ENCODE measurements at places on chromosomes 2 and 18.

GRCh38 chr18:55983433-55983832 lies 395.4 kb upstream of the TCF4 start:
- no peak for DNase-seq

DNA sequence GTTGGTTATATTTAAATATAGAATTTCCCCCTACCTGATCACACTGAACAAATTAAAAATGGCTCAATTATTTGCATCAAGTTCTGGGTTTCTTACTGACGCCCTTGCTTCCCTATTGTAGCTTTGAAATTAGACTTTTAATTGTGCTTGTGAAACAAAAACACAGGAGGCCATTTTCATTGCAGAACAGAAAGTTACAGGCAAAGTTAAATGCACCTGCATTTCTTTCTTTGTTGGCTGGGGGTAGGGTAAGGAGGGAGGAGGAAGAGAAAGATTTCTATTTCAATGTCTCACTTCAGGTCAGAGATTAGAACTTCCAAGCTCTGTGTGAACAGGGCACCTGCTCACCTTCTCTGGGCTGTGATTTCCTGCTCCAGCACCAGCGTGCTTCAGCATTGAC lies 199.6 kb downstream of the BCL11A start:
- no peak for DNase-seq

- DNase-seq: no peak
Measured at GRCh38 chr2:1942146-1942545, 197.8 kb upstream of the PXDN start.

- no peak for DNase-seq
Measured at GRCh38 chr2:187900021-187900420, 345.8 kb upstream of the TFPI start.

GRCh38 chr2:205903549-205904129 lies 182.3 kb downstream of the INO80D start:
- no peak for DNase-seq

DNA sequence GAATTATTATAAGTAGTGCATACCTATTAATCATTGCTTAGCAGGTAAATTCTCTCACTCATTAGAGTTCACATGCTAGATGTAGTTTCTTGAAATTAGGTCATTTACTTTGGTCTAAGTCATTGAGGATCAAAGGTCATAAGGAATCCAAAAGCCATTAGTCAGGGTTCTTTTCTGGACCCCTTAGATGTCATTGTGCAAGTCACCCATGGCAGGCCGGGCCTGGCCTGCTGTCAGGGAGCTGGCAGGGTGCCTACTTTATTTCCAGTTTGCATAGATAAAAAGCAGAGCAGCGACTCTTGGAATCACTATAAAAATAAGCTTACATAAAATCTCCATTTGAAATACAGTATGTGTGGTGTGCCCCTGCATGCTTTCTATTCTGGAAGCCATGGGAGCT lies 91.3 kb downstream of the MEIS1 start:
- no peak for DNase-seq

DNA sequence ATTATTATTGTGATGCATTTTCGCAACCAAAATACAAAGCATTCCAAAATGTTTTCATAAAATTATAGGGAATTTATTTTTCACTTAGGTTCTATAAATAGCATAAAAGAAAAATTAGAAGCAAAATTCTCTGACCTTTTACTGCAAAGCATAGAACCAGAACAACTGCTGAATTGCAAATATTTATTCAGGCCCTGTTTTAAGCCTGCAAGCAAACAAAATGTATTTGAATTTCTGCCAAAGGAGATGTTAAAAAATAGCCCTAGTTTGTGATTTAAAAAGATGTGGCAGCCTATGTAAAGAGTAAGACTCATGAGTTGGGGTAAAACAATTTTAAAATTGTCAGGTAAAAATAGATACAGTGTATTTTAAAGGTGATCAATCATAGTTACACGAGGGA lies 138.1 kb downstream of the KCNJ3 start:
- no peak for DNase-seq

- no peak for DNase-seq
Measured at GRCh38 chr2:187971893-187972292, 319.8 kb upstream of the GULP1 start.

DNA sequence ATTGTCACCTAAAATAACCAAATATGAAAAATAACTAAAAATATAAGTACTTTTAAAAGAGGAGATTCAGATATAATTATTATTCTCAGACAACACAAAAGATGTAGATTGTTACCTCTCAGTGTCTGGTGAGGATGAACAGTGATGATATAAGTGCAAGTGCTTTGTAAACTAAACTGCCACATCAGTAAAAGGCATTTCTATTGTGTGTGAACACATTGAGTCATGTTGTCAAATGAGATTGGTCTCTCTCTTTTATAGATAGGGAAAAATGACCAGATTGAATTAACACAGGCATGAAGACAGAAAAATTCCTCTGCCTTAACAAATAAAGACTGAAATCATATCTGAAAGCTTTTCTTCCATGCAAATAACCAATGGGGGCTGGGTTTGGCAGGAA lies 182.4 kb upstream of the TMEFF2 start:
- no peak for DNase-seq

- no peak for DNase-seq
Measured at GRCh38 chr18:34626404-34627136, 83.5 kb upstream of the DTNA start.

GRCh38 chr2:236705295-236706105 lies 135.9 kb downstream of the ACKR3 start:
- DNase-seq: no peak

DNA sequence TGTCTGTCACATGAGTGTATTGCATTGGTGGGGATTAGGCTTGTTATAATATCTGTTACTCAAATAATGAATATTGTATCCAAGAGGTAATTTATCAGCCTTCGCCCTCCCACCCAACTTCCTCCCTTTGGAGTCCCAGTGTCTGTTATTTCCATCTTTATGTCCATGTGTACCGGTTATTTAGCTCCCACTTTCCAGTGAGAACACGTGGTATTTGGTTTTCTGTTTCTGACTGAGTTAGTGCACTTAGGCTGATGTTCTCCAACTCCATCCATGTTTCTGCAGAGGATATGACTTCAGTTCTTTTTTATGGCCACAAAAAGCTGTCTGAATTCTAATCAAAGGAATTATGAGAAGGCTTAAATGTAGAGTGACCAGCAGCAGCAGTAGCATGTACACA lies 104.0 kb upstream of the ARHGAP28 start:
- DNase-seq: no peak

- DNase-seq: no peak
Measured at GRCh38 chr2:68434981-68435380, 32.1 kb downstream of the FBXO48 start.

DNA sequence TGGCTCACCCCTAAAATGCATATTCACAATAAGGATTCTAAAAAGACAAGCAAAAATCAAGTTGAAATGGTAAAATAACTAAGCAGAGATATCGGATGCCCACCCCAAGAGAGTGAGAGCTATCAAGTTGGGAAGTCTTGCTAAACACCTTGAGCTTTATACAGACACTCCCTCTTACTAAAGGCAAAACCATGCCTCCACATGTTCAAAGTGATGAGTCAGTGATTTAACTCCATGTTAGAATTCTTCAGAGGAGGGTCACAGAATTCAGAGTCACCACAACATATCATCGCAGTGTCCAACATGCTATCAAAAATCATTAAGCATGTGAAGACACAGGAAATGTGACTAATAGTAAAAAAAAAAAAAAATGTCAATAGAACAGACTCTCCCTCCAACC lies 20.6 kb upstream of the ST8SIA3 start:
- no peak for DNase-seq

- no peak for DNase-seq
Measured at GRCh38 chr2:211396815-211397214, 840.4 kb downstream of the CPS1 start.

GRCh38 chr18:12001421-12001820 lies 20.1 kb downstream of the IMPA2 start:
- DNase-seq: no peak

DNA sequence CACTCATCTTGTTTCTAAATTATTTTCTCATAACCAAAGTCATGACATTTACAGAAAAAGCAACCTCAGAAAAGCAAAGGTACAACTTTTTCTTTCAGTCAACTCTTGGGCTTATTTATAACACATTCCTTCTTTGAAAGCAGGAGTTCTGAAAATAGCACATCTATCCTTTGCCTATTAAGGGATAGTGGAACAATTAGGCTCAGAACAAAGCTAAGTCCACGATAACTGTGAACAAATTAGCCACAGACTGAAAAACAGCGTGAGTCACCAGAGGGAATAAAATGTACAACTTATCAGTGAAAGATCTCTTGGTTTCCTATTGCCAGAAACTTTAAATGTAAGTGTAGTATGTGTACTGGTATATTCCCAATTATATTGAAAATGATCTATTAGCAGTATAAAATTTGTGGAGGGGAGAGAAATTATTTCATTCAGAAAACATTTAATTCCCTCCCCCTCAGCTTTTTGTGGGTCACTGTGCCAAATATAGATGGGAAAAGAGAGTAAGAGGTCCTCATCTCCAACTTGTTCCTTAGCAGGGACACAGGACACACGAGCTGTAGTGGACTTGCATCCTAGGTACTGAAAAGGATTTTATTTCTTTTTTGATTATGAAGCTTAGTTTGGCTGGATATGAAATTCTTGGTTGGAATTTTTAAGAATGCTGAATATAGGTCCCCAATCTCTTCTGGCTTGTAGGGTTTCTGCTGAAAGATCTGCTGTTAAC lies 15.4 kb upstream of the MATN3 start:
- no peak for DNase-seq

DNA sequence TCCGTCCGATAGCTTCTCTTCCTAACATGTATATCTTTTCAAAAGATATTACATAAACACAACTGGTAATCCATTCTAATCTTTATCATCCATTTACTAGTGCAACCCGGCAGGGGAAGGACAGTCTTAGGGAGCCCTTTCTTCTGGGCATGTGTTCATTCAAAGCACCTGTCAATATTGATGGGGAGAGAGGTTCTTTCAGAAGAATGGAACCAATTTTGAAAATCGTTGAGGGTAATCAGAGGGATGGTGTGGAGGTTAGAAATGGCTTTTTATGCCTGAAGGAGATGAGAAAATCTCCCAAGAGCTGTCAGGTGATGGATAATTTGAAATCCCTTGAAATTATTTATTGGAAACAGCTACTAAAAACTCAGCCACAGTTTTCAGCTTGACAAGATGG lies 561.9 kb upstream of the DCC start:
- no peak for DNase-seq

- DNase-seq: no peak
Measured at GRCh38 chr2:80591233-80591632, 286.7 kb upstream of the LRRTM1 start.

DNA sequence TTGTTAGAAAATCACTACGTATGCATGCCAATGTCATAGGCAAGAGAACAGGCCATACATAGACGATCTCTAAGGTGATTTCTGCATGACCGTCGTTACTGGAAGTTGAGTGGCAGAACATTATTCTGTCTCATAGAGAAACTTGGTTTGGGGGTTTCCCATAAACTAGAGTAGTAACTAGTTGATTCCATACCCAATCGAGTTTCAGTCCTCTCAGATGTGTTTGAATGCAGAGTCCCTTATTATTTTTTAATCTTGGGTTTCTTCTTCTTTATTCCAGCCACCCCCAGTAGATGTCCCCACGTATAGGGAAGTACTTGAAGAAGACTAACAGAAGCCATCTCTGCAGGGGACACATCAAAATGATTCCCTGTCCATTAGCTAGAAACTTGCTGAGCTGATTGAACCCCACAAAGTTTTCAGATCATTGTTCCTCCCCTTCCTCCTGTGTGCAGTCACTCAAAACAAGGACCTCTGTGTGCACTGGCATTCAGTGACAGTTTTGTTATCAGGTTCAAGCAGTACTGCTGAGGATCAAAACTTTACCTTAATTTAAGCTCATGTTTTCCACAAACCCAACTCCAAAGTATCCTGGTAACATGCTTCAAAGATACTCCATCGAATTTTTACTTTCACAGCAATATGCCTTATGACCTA lies 68.4 kb upstream of the CDCA7 start:
- no peak for DNase-seq

DNA sequence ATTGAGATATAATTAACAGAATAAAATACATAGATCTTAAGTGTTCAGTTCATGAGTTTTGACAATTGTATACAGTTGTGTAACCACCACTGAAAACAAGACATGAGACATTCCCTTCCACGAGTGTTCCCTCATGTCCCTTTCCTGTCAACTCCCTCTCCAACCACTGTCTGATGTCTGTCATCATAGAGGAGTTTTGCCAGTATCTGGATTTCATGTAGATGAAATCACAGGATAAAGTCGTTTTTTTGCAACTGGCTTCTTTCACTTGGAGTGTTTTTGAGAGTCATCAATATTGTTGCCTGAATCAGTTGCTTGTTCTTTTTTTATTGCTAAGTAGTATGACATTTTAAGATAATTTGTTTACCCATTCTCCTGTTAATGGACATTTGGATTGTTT lies 52.7 kb downstream of the RBMS1 start:
- no peak for DNase-seq

- DNase-seq: no peak
Measured at GRCh38 chr2:9263428-9263827, 56.8 kb downstream of the ASAP2 start.

- no peak for DNase-seq
Measured at GRCh38 chr2:20222769-20223406, 2.0 kb downstream of the SDC1 start.

DNA sequence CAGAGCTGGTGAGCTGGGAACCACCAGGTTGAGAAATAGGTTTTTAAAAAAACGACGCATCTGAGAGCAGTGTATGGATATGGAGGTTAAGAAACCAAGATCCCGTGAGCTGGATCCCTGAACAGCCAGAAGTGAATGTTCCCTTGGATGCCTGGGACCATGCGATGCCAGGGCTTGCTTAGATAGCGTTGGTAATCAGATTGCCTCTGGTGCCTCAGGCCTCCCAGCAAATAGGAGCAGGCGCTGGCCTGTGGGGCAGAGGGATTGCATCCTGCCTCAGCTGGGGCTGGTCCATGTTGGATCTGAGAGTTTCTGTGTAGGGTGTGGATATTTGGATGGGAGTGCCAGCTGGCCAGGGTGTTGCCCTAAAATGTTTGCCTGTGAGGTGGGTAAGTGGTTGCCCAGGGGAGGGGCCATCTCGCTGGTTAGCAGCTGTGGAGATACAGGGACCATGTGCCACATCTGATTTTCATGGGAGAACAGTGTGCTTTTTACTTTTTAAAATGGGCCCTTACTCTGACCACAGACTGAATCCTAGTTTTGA lies 80.8 kb upstream of the MCFD2 start:
- no peak for DNase-seq

GRCh38 chr2:69645031-69645431 lies 1.5 kb upstream of the AAK1 start:
- DNase-seq: no peak

- no peak for DNase-seq
Measured at GRCh38 chr18:49650426-49650891, 88.6 kb downstream of the LIPG start.

GRCh38 chr2:202758604-202759003 lies 113.0 kb downstream of the ICA1L start:
- no peak for DNase-seq

Data from activated CD4-positive, alpha-beta T cell treated with anti-CD3 and anti-CD28 coated beads for 4 hours (primary cell).